ENCODE measurements at places on chromosomes 5 and 9. TPM values are rescaled to one million over a fixed set of nuclear protein-coding genes. Genes with fewer than 3 reads are reported as not detected.

DNA sequence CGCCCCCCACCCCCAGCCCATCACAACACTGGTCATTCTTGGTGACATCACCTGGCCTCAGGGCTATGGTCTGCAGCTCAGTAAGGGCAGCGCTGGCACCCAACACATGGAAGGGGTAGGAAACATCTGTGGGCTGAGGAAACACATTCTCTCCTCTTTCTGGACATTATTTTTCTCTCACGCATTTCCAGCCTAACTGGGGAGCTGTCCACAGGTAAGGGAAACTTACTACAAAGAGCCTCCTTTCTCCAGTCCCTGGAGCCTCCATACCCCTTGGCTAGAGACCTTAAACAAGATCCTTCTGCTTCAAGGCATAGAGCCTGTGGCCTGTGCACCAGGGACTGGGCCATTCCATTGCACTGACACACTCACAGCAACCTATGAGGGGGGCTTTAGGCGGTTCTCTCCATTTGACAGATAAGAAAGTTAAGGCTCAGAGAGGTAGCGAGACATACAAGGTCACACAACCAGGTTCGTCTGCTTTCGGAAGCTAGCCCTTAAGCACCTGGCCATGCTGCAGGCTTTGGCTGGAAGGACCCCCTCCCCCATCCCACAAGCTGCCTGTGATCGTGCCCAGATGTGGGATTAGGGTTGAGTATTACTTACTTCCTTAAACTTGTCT lies 40.7 kb downstream of the CXXC5 start:
- DNase-seq: no peak

DNA sequence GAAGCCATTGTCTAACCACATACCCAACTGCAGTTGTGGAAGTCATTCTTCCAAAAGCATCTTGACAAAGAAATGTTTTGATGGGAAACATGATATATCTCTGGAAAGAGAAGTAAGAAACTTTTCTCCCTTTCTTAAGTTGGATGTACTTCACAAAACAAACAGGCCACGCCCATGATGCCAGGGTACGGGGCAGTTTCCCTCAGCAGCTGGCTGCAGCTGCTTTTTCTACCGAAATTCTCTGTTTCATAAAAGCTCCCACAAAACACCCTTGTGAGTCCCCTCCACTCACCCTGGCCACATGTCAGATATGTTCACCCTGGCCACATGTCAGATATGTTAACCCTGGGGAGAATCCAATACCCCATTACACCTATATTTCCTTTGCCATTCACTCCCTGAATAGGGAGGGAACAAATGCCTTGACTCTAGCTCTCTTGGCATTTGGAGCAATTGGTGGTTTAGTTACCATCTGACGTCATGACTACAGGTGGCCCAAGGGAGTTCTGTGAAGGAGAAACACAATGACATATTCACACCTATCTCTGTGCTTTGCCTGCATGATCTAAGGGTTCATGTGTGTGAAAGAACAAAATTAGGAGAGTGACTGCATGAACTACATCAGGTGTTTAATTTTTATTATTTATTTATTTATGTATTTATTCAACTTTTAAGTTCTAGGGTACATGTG lies 103.0 kb downstream of the AOPEP start:
- no peak for DNase-seq

DNA sequence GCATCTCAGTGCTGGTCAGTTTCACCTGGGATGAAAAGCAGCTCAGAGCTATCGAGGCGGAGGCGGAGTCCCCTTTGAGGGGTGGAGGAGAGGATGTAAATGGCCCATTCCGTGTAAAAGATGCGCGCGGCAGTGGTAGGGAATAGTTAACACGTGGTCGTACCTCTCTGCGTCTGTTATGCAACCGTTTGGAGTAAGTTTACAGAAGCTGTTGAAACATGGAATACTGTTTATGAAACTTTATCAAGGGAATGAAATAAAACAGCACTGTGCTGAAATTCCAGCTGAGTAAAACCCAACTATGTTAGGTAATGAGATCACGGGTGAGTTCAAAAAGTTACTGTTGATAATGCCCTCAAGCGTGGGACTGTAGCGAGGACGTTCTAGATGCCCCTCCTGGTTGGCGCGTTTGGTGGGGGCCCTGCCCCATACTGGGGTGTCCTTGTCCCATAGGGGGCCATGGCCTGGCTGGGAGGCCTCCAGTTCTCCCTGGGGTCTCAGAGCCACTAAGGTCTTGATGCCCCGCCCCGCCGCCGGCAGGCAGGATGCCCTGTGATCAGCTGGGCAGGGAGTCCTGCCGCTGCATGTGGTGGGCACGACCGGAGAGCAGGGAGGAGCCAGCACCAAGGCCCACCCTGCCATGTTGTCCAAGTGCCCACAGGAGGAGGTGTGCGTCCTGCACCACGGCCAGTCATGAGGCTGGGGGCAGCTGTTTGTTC lies 90.9 kb downstream of the COL5A1 start:
- no peak for DNase-seq

- DNase-seq: no peak
These were observed 10.3 kb downstream of the UGT3A2 start for GRCh38 chr5:36056422-36056821.

- no peak for DNase-seq
These were observed 758 bp upstream of the PDCD1LG2 start for GRCh38 chr9:5509573-5509972.

DNA sequence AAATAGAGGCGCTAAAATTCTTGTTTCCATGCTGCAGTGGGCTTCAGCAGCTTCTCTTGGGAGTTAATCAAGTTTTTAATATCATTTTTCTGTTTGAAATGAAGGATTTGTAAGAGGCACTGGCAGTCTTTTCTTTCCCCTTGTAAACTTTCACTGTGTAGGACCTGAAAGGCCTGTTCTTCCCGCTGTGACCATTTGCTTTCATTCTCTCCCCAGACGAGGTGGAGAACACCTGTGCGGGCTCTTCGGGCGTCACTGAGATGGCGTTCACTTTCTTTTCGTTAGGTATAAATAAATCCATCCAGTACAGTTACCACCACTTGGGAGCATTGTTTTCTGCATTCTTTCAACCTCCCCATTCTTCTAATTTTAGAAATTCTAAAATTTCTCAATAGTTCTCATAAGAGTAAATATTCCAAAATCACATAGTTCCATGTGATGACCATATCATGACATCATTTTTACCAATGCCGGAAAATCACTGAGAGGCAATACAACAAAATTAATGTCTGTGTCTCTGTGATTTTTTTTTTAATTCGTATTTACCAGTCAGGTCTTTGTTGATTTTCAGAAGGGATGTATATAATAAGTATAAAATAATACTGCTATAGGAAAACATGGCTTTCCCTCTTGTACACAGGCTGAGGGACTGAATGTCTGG lies 131.7 kb upstream of the ICE1 start:
- DNase-seq: no peak

PTPA gene
- polyA plus RNA-seq: 147 TPM

IFNB1 gene
- not detected for polyA plus RNA-seq

ISL1 gene
- polyA plus RNA-seq: not detected

ESM1 gene
- 0.43 TPM for polyA plus RNA-seq

All from right cardiac atrium (tissue), 5 donors.